ENCODE measurements at places on chromosomes 11 and 22. TPM values are rescaled to one million over a fixed set of nuclear protein-coding genes. Genes with fewer than 3 reads are reported as not detected.
A peak's percentile ranks its signal among the peaks of the same experiment; 100 is the strongest.

Gene CHST1
- 1.8 TPM for total RNA-seq

GRCh38 chr11:70528046-70528793, 129.9 kb downstream of the CTTN start:
- no peak for DNase-seq

GRCh38 chr11:45294499-45294898, 8.4 kb upstream of the SYT13 start:
- no peak for DNase-seq

DNA sequence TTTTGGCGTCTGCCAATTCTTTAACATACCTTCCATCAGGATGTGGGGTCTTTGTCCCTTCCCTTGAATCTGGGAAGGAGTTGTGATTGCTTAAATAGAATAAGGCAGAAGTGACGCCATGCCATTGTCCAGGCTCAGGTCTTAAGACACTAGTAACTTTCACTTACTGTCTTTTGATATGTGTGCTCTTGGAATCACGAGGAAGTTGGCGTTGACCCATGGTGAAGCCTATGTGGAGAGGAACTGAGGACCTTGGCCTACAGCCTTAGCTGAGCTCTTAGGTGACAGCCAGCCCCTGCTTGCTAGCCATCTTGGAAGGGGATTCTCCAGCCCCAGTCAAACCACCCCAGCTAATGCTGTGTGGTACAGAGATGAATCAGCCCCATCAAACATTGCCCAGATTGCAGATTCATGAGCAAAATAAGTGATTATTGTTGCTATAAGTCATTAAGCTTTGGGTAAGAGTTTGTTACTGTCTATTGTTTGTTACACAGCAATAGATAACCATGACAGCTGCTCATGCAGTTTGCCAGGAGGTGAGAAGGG, 17.6 kb upstream of the CLPB start:
- DNase-seq, result no peak

DNA sequence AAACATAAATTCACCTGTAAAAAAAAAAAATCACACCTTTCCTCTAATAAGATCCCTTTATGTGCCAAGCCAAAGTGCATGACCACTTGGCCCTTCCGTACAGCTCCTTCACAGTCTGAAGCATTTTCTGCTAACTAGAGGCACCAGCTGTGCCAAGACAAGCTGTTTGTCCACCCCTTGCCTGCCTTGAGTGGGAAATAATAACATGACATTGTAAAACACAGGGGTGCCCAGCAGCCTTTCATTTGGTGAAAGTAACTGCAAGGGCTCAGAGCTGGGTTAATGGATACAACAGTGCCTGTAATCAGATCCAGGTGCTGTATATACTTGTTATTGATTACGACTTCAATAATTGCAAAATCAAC, 59.2 kb downstream of the DDIAS start:
- DNase-seq, result no peak

Gene MYO7A
- 21.0 TPM for total RNA-seq

DNA sequence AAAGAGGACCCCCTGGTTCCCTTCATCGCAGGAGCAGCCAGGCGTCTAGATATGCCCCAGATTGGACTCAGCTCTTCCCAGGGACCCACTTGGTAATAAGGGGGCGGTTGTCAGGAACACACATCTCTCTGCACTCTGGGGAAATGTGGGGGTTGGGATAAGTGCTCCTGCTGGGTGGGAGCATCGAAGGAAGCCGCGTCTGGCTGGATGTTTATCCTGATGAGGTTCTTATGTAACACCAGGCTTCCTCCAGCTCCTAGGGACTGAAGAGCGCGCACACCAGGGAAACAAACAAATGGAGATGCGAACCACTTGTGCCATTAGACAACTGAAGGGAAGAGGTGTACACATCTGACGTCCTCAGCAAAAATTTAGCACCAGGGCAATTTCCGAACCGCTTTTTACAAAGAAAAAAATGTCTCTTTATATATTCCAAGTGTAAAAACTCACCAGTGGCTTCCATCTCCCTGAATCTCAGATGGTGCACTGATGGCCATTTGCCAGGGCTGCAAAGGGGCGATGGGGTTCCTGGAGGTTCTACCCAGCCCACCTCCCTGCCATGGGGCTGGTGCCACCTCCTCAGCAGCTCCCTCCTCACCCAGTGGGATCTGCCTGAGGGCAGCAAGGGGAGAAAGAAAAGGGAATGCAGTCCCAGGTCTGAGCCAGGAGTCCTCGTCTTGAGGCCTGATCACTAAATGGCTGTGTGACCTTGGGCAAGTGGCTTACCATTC, 89.4 kb downstream of the PKNOX2 start:
- DNase-seq, result no peak

- no peak for DNase-seq
These were observed 7.9 kb downstream of the FOXR1 start for GRCh38 chr11:118979434-118979833.

Gene SLC6A5
- not detected for total RNA-seq

DNA sequence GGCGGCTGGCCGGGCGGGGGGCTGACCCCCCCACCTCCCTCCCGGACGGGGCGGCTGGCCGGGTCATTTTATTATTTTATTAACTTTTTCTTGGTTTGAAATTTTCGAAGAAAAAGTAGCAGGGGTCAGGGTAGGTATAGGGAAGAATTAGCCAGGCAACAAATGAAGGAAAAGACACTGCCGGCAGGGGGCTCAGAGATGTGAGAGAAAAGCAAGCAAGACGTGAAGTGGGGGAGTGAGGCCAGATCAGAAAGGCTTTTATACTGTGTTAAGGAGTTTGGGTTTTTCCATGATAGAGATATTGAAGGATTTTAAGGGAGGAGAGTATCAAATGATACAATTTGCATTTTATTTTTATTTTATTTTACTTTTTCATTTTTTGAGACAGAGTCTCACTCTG, 19.0 kb downstream of the RNF214 start:
- no peak for DNase-seq

DNA sequence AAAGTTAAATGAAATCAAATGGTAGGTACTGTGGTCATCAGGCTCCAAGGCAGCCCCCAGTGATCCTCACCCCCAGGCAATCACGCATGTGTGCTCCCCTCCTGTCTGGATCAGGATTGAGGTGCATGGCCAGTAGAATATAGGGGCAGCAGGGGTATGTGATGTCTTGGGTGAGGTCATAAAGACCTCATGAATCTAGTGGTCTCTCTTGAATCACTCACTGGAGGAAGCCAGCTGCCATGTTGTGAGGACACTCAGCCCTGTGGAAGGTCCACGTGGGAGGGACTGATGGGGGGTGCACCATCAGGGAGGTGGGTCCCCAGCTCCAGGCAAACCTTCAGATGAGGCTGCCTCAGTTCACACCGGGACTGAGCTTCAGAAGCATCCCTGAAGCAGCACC, 6.8 kb upstream of the IL17REL start:
- no peak for DNase-seq

DNA sequence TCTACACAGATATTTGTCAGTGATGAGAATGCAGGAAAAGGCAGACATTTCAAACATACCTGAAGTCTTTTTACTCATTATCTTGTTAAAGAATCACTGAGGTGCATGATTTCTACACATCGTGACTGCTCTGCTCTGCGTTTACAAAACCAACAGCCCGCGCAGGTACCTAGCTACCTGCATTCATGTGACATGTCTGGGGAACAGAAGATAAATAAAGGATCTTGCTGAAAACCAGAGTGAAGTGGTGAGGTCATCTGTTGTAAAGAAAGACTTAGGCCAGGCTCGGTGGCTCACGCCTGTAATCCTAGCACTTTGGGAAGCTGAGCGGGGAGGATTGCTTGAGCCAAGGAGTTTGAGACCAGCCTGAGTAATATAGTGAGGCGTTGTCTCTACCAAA, 15.7 kb downstream of the ASPHD2 start:
- DNase-seq, result no peak

Gene SAA1
- 19.3 TPM for total RNA-seq

Gene SCGB2A2
- not detected for total RNA-seq

DNA sequence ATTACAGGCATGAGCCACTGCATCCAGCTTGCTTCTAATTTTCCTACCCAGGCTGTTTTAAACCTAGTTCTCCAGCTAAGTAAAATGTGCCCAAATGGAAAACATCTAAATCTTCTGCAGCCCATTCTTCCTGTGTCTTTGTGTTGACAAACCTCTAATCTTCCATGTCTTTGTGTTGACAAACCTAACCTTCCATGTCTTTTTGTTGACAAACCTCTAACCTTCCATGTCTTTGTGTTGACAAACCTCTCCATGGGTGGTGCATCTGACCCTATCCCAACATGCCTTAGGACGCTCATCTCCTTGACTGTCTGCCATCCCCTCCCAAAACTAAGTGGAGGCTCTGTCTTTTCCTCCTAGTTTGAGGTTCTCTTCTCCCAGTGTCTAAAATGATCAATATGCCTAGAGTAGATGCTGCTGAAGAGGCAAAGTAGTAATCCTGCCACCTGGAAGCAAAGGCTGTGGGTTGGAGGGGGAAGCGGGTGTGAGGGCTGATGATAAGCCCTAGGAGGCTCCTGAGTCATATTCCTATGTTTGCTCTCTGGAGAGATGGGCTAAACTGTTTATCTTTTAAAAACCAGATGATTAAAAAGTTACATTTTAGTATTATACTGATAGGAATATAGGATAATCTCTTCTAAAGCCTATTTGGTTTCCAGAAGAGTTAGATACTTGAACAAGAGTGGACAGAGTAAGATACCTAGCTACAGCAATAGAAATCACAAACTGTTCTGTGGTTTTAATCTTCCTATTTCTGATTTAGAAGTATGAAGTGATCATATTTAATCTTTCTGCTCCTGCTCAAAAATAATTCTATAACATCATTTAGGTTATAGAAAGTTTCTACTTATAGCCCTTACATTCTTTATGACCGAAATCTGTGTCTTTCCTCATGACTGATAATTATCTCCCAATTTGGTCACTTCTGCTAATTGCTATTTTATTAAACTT, 7.9 kb downstream of the FEN1 start:
- no peak for DNase-seq

DNA sequence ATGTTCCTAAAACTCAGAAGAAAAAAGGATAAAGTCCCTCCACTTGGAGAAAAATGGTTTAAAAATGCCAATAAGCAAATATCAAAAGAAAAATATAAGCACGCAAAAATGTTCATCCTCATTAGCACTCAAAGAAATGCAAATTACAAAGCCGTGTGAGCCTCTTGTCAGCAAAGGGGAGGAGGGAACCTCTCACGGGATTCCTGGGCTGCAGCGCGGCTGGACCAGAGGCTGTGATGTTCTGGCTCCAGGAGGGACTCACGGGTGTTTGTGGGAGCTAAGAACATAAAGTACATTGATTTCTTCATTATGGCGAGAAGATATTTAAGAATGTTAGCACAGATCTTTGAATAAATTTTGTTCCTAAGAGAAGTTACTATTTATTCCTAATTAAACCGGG, 1451.2 kb downstream of the BRD1 start:
- DNase-seq, result no peak

DNA sequence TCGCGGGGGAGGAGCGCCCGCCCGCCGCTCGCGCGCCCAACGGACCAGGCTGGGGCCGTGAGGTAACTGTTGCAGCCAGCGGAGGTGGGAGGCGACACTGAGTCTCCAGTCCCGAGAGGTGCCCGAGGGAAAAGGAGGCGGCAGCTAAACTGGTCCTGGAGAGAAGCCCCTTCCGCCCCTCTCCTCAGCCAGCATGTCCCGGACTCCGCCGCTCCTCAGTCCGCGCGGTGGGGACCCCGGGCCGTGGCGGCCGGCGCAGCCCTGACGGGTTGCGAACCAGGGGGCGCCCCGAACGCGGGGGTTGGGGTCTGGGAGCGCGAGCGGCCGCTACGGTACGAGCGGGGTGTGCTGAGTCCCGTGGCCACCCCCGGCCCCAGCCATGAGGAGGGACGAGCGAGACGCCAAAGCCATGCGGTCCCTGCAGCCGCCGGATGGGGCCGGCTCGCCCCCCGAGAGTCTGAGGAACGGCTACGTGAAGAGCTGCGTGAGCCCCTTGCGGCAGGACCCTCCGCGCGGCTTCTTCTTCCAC, at the start of gene PDE3B:
Gene PDE3B (plus strand): TSS at position 108 of the 529 bp plus-strand sequence. CDS start 272 bp downstream, at position 380.
- peak; percentile 71 for DNase-seq

Gene APOBEC3F
- 14.4 TPM for total RNA-seq

DNA sequence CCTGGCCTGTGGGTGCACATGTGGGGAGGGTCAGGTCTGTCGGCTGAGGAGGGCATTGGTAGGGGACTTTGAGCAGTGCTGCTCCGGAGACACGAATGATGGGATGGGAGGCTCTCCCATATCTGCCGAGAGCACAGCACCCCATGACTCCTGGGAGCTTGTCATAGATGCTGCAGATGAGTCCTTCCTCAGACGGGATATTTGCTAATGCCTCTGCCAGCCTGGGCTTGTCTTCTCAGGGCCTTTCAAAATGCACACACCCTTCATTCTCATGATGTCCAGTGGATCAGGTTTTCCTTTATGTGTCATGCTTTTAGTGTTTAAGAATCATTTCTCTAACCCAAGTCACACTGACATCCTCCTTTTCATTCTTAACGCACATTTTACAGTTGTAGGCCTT, 8.1 kb upstream of the RNH1 start:
- no peak for DNase-seq

Gene PATL1
- 28.6 TPM for total RNA-seq

Gene CSNK2A3
- total RNA-seq, result 1.6 TPM

Gene ALDH3B1
- total RNA-seq, result 34.8 TPM

Gene OR52N1
- total RNA-seq, result not detected

Measured in mucosa of gallbladder (tissue), 1 donor.